ENCODE measurements at places on chromosomes 1 and 21. TPM values are rescaled to one million over a fixed set of nuclear protein-coding genes. Genes with fewer than 3 reads are reported as not detected.

DNA sequence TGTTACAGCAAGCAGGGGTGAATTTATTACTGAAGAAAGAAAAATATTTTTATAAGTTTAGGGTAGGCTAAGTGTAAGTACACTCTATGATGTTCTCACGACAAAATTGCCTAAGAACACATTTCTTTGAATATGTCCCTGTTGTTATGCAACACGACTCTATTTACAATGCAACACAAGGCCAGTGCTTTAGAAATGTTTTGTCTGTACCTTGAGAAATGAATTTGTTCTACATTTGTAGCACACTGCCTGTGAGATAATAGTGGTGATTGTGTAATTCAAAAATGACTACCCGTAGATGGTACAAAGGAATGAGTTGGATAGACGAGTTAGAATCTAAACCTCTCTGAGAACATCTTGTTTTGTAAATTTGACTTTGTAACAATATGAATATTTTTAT is 63.7 kb upstream of the IGSF5 start:
- H3K36me3 ChIP-seq: no peaks in the 10 kb centered on the region
- no peak overlapping the region for H3K27ac ChIP-seq
- no peaks in the 10 kb centered on the region for H3K4me1 ChIP-seq

Gene OR6K2
- total RNA-seq: not detected

Gene CDA
- total RNA-seq: not detected

Gene TEKT2
- not detected for total RNA-seq

Gene ASAP3
- total RNA-seq: 0.25 TPM

Gene HTR6
- total RNA-seq: not detected

DNA sequence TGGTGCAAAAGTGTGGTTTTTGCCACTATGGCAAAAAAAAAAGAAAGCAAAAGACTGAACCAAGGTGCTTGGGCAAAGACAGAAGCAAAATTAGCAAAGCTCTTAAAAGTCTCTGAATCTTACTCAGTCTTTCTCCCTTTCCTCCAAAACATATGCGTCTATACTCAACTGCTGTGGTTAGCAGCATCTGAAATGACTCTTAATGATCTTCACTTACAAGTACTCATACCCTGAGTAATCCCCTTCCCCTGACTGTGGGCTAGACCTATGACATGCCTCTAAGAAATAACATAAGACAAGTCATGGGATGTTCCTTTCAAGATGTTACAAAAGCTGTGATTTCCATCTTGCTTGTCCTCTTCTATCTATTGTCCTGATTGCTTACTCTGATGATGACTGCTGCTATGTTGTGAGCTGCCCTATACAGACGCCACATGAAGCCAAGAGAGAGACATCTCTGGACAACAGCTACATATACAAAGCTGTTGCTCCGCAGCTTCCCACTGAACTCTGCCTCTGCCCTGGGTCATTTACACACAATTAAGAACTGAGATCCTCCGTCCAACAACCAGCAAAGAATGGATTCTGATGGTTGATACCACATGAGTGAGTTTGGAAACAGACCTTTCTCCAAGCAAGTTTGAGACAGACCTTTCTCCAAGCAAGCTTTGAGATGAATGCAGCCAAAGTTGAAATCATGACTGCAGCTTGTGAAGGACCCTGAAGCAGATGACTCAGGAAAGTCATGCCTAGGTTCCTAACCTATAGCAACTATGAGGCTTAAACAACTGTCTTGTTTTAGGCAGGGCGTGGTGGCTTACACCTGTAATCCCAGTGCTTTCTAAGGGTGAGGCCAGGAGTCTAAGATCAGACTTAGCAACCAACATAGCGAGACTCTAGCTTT is 55.2 kb downstream of the PUM1 start:
- H3K4me1 ChIP-seq: peaks cover 52% of the 10 kb centered on the region
- peak; percentile 17 for DNase-seq
- H3K27me3 ChIP-seq: no peaks in the 10 kb centered on the region
- H3K4me3 ChIP-seq: no peak overlapping the region
- H3K36me3 ChIP-seq: peaks cover 20% of the 10 kb centered on the region
- H3K27ac ChIP-seq: peak overlapping the region; percentile 4

Gene NDUFV3
- 27.0 TPM for total RNA-seq

DNA sequence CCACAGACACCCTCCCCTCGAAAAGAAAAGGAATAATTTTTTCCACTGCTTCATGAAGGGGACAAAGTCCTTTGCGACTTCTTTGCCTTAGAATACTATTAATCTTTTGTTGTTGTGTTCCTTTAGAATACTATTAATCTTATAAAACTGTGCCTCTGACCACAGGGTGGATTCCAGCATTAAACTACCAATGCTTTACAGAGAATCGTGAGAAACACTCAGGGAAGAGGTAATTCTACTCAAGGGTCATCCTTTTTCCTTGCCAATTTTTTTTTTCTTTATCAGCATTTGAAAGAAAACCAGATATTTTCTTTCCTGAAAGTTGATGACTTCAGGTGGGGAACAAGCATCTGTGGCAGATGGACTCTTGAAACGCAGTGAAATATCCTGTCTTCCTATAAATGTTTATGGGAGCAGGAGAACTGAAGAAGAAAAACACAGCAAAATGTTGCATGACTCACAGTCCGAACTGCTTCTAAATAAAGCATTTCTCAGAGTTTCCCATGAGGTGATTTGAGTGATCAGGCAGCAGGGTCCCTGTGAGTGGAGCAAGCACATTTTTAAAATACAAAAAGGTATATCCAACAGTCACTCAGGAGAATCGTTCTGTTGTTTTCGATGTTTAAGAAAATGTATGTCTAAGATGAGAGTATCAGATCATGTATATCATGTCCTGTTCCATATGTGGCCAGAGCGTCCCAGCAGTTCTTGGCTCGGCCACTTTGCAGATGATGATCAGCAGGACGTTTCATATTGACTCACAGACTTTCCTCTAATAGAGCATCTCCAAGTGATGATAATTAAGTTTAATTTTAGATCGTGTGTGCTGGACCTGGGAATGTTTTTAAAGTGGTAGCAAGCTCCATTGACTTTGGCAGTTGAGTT is 154.2 kb upstream of the RUNX1 start:
- H3K36me3 ChIP-seq: peaks cover 2% of the 10 kb centered on the region
- H3K4me1 ChIP-seq: peaks cover 28% of the 10 kb centered on the region
- H3K27me3 ChIP-seq: no peaks in the 10 kb centered on the region
- H3K4me3 ChIP-seq: no peak overlapping the region
- DNase-seq: no peak

Gene PLPP3
- total RNA-seq: not detected

Gene LRRC3
- 5.0 TPM for total RNA-seq

Gene SIK1
- 5.8 TPM for total RNA-seq

DNA sequence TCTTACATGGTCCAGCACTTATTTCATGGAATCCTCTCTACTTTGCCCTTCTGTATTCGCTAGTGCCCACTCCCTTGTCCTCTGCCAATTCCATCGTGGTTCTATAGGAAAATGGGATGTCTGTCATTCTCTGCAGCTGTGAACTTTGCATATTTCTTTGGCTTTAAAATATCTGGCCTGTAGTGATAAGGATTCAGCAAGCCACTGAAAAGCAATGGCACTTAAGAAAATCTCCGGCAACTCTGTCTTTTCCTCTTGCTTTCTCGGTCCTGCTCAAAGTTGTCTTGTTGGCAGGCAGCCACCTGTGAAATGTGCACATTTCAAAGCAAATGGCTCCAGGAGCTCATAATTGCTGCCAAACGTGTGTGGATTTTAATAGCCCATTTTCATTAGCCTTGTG is 91.8 kb downstream of the CHD1L start:
- H3K36me3 ChIP-seq: no peaks in the 10 kb centered on the region
- no peak for DNase-seq
- H3K27me3 ChIP-seq: peaks cover 33% of the 10 kb centered on the region

Gene CDC7
- 34.7 TPM for total RNA-seq

DNA sequence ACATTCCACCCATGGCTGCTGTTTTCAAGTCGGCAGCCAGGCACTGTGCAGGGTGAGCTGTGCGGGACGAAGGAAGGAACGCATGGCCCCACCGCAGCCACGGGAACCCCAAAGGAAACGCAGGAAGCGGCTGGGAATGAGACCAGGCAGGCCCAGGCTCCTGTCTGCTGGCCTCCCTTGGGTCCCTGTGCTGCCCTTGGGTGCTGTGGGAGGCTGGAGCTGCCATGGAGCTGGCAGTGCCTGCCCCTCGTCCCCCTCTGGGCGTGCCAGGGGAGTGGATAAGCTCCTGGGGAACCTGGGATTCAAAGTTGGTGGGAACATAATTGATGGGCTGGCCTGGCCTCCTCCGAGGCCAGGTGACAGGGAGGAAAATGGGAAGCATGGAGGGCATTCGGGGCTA is 5.3 kb upstream of the KRTAP10-4 start:
- no peak overlapping the region for H3K4me3 ChIP-seq
- H3K27me3 ChIP-seq: peaks cover 2% of the 10 kb centered on the region
- no peak overlapping the region for H3K27ac ChIP-seq
- peaks cover 14% of the 10 kb centered on the region for H3K4me1 ChIP-seq
- H3K36me3 ChIP-seq: peaks cover 2% of the 10 kb centered on the region
- DNase-seq: no peak

- no peak for DNase-seq
- no peaks in the 10 kb centered on the region for H3K36me3 ChIP-seq
- no peaks in the 10 kb centered on the region for H3K27me3 ChIP-seq
- no peak overlapping the region for H3K27ac ChIP-seq
- no peak overlapping the region for H3K4me3 ChIP-seq
Measured at GRCh38 chr1:185249563-185249962, 67.5 kb downstream of the IVNS1ABP start.

DNA sequence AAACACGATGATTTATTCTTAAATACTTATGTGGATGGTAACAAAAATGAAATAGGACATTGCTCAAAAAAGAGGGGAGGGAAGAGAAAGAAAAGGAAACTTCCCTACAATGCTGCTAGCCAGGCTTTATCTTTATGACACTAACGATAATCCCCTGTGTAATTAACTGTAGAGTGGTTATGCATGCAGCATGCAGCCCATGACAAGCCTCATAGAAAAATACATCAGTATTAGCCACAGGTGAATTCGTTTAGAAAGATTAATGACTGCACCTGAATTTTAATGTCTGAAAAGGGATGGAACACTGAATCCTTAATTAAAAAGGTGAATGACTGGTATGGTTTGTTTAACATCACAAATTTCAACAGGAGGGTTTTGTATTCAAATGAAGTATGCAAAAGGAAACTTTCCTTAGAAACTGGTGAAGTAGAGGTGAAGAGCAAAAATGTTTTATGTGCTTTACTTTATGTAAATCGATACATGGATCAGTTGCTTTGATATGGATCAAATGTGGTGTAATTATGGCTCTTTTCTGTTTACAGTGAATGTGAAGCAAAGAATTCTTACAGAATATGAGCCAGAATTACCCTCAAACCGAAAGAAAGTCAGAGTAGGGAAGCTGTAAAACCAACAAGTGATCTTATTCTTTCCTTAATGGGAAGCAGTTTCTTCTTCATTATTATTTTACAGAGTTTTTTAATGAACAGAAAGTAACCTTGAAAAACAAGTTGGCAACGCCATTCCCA is 569.6 kb upstream of the ADGRL2 start:
- no peak for DNase-seq
- no peak overlapping the region for H3K27ac ChIP-seq
- no peak overlapping the region for H3K4me3 ChIP-seq
- no peaks in the 10 kb centered on the region for H3K36me3 ChIP-seq
- H3K4me1 ChIP-seq: no peaks in the 10 kb centered on the region

Gene SAMD13
- 0.15 TPM for total RNA-seq

- DNase-seq: no peak
- no peaks in the 10 kb centered on the region for H3K36me3 ChIP-seq
- H3K4me3 ChIP-seq: no peak overlapping the region
Measured at GRCh38 chr1:182917378-182917777, 35.6 kb downstream of the SHCBP1L start.

DNA sequence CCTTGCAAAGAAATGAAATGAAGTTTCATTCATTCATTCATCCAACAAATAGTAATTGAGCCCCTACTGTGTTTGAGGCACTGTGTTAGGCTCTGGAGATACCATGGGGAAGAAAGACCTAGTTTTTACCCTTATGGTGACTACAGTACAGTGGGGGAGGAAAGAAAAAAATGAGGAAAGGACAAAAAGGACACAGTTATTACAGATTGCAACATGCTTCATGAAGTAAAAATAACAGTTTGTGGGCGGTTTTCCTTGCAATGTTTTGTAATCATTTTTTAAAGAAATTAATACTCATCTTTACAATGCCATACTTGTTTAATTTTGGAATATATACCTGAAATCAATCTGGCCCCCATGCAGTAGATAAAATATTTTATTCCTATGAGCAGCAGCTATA is 120.3 kb downstream of the TM2D1 start:
- no peak overlapping the region for H3K27ac ChIP-seq
- no peak overlapping the region for H3K4me3 ChIP-seq
- H3K36me3 ChIP-seq: no peaks in the 10 kb centered on the region
- DNase-seq: no peak
- H3K4me1 ChIP-seq: no peaks in the 10 kb centered on the region
- peaks cover 9% of the 10 kb centered on the region for H3K27me3 ChIP-seq

Gene NGF
- not detected for total RNA-seq

DNA sequence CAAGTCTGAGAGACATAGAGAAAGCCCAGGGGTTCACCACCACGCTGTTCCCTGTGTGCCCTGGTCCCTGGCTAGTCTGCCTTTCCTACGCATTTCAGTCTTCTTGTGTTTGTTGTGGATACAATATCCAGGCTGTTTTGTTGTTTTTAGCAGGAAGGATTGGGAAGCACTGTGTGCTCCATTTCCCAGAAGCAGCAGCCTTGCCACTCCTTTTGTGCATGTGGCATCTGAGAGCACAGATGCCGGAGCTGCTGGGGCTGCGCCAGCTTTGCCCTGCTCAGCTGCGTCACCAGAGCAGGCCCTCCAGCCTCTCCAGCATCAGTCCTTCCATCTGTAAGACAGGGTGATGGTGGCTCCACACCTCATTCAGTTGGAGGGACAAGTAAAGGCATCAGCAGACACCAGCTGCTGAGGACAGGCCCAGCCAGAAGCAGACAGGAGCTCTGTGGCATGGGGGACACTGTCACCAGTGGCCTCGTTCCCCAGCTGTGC is 94.4 kb upstream of the COL6A1 start:
- H3K27ac ChIP-seq: peak overlapping the region; percentile 11
- peaks cover 78% of the 10 kb centered on the region for H3K4me1 ChIP-seq
- peaks cover 10% of the 10 kb centered on the region for H3K36me3 ChIP-seq
- DNase-seq: no peak
- no peak overlapping the region for H3K4me3 ChIP-seq

Measured in activated CD4-positive, alpha-beta T cell treated with anti-CD3 and anti-CD28 coated beads, Interleukin-2, amount 10 ng/mL, durations not matched to agents 7 days and 5 days (primary cell).